HT-29 (cell line): ENCODE measurements at places on chromosomes 7 and 10.

DNA sequence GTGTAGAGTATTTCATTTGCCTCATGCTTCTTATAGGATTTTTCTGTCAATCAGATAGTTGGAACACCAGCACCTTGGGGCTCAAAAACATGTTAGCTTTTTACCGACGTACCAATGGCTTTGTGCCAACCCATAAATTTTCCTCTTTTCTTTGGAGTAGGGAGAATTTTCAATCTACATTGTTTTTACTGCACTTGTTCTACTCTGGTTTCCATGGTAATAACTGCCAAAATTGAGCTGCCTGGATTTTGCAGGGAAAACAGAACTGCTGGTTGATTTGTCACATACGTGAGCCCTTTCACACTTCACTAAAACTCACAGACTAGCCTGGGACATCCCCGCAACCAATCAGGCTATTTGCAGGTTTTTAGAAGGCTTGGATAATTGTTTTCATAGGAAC, 189.7 kb downstream of the ARHGAP21 start:
- no peak for DNase-seq

DNA sequence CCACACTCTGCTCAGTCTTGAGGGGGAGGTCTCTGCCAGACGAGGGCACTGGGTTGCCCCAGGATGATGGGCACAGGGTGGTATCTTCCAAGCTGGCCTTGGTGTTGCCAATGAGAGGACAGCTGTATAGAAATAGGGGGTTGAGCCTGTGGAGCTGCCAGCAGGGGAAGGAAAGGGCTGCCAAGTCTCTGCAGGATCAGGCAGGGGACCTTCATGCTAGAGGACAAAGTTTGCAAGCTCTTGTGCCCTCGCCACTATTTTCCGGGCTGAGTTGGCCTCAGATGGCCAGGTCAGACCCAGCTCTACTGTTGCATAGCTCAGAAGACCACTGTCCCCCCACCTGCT, 68.7 kb downstream of the ARHGAP22 start:
- no peak for DNase-seq

DNA sequence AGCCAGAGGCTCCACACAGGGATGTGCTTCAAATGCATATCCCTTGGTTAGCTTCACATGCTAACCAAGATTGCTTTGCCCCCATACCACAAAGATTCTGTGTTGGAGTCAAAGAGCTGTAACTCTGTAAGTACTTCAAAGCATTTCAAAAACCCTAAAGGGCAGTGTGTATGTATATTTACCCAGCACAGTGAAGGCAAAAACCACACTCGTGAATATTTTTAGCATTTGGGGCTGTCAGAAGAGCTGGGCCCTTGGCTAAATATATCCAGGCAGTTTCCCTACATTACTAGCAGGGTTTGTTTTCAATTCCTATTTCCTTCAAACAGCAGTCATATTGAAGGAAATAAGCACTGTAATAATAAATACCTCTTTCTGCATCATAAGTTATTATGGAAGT, 84.2 kb upstream of the STEAP1B start:
- DNase-seq: no peak

- DNase-seq: peak; percentile 95
Measured at GRCh38 chr7:99408379-99409191, at the start of the genes BUD31 and PDAP1. Gene BUD31, plus strand, starts transcription at chr7:99408969. Its CDS starts 2,124 bp downstream, at chr7:99411093. Gene PDAP1, minus strand, starts transcription at chr7:99408597. Its CDS starts 49 bp downstream, at chr7:99408548.

GRCh38 chr7:96188174-96188581, 133.7 kb downstream of the SLC25A13 start:
- DNase-seq: no peak

GRCh38 chr10:100743626-100744135, 1.7 kb upstream of the PAX2 start:
- DNase-seq: peak; percentile 70

DNA sequence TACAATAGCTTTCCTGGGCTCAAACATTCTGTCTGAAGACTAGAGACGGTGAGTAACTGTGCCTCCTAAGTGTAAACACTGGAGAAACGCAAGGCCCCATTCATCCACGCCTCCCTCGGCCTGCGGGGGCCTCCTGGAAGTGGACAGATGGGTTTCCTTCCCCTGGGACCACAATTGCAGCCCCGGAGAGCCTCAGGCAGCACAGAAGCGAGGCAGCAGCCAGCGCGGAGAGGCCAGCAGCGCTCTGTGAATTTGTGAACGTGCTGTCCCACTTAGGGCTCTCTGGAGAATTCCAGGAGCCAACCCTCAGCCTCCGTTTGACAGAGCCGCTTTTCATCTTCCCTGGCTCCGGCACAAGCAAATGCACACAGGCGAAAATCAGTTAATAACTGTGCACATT, 23.2 kb upstream of the CALN1 start:
- no peak for DNase-seq
